Activated CD8-positive, alpha-beta memory T cell treated with anti-CD3 and anti-CD28 coated beads for 4 hours (primary cell): ENCODE measurements at places on chromosomes 2 and 18.

- no peak for DNase-seq
These were observed 118.5 kb upstream of the HS6ST1 start for GRCh38 chr2:128437204-128437565.

GRCh38 chr2:223243233-223243632 is 191.2 kb downstream of the KCNE4 start:
- no peak for DNase-seq

- no peak for DNase-seq
These were observed 43.9 kb upstream of the FHL2 start for GRCh38 chr2:105442721-105443120.

DNA sequence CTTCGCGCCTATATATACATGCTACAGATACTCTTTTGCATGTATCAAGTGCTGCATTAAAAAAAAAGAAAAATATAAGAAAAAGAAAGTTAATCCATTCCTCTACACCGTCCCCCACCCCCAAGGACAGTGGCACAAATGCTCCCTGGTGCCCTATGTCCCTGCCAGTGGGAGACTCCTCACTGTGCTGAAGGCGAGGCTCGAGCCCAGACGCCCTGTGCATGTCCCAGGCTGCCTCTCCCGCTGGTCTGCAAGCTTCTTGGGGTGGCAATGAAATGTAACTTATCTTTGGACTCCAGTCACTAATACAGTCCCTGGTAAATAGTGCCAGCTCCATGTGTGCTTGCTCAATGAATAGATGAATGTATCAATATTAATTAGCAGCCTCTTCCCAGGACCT is 185.6 kb upstream of the SMAD2 start:
- no peak for DNase-seq

- no peak for DNase-seq
These were observed 1.1 kb downstream of the GREB1 start for GRCh38 chr2:11534746-11535484.

GRCh38 chr2:55112229-55113031 is 62.2 kb upstream of the RTN4 start:
- no peak for DNase-seq

DNA sequence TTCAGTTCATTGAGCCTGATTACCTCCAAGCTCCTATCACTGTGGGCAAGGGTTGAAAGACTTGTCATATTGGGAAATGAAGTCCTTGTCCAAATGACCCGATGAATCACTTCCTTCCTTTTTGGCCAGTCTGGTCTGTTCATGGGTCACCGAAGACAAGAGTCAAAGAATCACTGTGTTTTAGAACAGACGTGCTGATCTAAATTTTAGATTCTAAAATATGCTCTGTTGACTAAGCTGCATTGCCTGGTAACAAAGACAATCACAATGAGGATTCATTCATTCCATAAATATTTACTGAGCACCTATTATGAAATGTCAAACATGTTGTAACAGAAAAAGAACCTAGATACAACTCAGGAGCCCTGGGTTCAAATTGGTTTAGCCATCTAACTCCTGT is 99.4 kb upstream of the RND3 start:
- no peak for DNase-seq

DNA sequence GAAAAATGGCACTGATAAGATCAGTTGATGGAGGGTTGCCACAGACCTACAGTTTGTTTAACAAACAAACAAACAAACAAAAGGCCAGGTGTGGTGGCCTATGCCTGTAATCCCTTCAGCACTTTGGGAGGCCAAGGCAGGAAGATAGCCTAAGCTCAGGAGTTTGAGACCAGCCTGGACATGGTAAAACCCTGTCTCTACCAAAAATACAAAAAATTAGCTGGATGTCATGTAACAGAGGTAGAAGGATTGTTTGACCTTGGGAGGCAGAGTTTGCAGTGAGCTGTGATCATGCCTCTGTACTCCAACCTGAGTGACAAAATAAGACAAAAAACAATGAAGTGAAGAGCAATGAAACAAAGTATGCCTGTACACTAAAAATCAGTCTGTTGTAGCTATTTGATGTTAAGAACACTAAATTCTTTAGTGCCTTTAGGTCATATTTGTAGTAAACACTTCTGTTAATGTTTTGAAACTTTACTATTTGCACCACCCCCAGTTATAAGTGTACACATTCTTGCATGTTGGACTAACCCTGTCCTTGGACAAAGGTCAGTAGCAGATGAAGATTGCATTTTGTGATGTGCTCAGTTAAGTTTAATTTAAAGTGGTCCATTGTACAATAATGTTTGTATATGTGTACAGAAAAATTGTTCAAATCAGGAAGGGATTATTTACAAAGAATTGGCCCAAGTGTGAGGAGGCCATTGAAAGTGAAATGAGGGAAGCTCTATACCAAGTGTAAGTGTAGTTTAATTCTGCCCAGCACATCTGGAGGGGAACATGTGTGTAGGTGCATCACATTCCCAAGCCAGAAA is 73.9 kb downstream of the KYNU start:
- no peak for DNase-seq

DNA sequence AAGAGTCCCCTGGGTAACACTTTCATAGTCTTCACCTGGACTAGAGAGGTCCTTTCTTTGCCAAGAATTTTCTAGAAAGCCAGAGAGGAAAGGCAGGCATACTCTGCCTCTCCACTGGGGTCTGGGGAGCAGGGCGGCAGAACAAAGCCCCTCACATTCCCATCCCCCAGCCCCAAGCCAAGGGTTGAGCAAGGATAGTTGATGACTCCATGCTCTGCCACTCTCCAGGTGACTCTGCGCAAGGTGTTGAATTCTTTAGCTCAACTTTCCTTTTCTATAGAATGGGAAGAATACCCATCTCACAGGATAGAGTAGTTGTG is 2.9 kb upstream of the GDF7 start:
- no peak for DNase-seq
